ENCODE measurements at places on chromosomes 11 and 22.
A peak's percentile ranks its signal among the peaks of the same experiment; 100 is the strongest.

DNA sequence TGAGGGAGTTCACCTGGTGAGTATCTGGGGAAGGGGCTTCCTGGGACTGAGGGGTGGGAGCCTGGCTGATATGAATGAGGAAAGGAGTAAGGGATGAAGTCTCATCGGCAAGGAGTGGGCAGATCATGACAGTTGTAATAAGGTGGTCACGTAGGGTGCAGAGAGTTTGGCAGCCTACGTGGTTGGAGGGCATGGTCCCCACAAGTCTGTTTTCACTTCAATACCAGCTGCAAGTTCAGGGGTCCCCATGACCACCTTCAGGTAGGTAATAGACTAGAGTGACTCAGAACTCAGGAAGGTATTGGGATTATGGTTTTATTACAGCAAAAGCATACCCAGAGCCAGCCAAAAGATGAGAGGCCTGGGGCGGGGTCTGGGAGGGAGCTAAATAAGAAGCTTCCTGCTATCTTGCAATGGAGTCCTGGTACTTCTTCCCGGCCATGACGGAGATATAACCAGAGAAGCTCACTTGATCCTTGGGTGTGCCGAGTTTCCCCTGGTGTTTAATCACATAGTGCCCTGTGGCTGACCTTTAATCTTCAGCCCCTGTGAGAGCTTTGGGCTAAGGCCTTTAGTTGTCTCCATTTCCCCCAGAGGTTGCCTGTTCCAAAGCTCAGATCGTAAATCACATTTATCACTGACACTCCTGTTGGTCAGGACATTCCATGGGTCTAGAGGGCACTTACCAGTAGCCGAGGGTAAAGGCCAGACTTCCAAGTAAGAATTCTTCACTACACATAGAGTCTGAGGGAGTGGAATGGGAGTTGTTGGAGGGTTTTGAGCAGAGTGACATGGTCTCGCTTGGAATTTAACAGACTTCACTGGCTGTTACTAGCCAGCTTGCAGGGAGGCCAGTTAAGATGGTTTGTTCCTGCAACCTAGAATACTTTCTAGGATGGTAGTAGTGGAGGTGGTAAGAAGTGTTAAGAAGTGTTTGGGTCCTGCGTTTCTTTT lies 9.1 kb downstream of the SLC3A2 start:
- no peak for DNase-seq

- DNase-seq: no peak
Observed at GRCh38 chr11:33040862-33041453, 1.6 kb downstream of the TCP11L1 start.

GRCh38 chr11:35237351-35237750 lies 98.4 kb downstream of the CD44 start:
- DNase-seq: no peak

DNA sequence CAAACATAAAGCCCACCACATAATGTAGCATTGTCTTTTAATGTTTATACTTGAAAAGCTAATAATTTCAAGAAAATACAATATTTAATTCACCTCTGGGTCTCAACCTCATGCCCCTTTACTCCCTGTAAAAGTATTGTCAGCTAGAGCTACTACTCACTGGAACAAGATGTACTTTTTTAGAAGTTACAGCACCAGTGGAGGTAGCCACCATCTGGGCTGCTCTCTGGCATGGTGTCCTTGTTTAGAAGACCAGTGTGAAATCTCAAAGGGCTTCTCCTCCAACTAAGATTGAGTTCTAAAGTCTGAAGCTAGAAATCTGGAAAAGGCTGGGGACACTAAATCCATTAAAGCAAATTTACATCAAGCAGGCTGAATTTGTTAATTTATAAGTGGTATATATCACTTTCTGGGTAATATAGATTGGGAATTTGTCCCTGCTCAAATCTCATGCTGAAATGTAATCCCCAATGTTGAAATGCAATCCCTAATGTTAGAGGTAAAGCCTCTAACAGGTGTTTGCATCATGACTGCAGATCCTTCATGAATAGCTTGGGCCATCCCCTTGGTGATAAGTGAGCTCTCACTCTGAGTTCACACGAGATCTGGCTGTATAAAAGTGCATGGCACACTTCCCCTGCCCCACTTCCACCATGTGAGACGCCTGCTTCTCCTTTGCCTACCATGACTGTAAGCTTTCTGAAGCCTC lies 47.6 kb downstream of the PITPNB start:
- no peak for DNase-seq

- DNase-seq: no peak
Observed at GRCh38 chr11:34271727-34272126, 86.1 kb downstream of the ABTB2 start.

GRCh38 chr11:123180166-123180565 lies 14.9 kb downstream of the CLMP start:
- peak; percentile 84 for DNase-seq

DNA sequence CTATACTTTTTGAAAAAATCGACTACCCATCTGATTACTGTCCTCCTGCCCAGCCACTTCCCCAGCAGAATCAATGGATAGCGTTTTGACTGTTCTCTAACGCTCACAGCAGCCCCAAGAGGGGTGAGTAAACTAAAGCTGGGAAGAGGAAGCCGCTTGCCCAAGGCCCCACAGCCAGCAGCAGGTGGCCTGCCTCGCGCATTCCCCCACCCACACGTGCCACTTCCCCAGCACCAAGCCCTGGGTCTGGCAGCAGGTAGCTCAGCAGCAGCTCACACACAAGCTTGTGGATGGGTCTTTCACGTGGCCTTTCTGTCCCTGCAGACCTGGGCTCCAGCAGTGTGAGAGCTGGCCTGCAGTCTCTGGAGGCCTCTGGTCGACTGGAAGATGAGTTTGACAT lies 34.3 kb downstream of the TOM1 start:
- no peak for DNase-seq

- peak; percentile 80 for DNase-seq
Observed at GRCh38 chr11:12827929-12828812, 153.9 kb downstream of the TEAD1 start.

DNA sequence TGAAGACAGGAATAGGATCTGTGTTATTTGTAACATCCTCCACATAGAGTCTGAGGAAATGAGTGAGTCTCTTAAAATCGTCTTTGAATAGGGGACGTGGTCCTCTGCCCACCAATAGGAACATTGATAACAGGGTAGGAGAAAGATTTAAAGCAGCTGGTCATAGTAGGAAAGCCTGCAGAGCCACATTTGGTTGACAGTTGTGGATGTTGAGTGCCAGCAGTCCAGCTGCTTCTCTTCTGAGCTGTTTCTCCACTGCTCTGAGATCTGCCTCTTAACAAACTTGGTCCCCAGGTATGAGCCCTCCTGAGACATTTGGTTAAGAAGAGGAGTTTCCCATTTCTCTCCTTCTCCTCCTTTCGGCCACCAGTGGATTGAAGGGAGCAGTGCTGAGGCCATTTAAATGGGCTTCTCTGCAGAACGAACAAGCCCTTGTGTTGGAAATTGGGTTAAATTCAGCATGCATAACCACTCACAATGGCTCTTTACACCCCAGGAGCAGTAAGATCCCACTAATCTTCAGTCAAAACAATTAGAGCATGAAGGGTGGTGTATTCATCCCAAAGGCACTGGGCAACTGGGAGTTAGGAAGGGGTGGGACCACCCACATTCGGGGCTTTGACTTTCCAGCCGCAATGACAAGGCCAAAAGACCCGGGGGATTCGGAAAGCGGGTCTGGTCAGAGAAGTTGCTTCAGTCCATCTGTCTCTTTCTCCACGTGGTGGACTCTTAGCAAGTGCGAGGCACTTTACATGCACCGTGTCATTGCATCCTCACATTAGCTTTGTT lies 32.3 kb downstream of the MIAT start:
- DNase-seq: no peak

GRCh38 chr22:50199829-50200460 lies 866 bp upstream of the SELENOO start:
- DNase-seq: peak; percentile 21

DNA sequence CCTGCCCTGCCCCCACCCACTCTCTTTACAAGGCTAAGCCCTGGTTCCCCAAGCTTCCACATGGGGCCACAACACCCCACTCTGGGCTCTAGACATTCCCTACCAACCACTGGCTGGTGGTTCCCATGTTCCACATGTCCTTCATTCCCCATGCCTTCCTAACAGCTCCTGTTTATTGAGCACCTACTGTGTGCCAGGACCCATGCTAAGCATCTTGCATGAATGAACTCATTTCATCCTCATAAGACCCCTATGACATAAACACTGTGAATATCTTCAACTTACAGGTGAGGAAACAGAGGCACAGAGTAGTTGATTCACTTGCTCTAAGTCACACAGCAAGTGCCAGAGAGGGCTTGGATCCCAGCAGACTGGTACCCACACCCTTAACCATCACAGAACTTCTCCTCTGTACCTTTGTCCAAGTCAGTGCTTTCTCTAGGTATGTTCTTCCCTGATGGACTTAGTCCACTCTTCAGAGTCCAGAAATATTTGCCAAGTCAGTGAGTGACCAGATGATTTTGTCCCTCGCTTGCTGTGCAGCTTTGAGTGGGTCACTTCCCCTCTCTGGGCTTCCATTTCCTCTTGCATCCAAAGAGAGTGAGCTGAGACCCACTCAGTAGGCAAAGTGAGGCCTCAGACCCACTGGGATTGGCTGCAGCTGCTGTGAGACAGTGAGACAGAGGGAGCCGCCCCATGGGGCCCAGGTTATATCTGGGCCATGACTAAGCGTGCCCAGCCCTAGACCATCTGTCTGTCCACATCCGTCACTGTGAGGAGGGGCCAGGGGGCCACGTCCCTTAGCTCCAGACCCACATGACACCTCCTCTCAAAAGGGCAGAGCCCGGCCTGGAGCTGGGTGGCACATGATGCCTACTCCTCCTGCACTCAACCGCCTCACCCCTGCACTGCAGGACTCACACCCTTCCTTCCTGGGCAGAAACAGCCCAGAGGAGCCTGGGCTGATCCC lies 132.4 kb downstream of the MN1 start:
- DNase-seq: peak; percentile 25

DNA sequence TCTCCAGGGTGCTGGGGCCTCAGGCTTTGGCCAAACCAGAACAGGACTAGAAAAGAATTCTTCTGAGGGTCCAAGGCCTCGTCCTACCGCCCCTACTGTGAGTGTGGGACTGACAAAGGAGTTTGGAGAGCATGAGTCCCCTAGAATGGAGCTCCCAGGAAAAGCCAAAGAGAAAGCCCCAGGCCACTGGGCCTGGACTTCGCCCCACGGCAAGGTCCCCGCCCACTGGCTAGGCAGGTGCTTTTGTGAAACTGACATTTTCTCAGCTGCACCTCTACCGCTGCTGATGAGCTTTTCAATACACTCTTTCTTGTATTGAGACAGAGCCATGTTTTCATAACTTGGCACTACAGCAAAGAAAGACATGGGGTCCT lies 9.7 kb upstream of the FGF3 start:
- no peak for DNase-seq

- DNase-seq: no peak
Observed at GRCh38 chr22:49305214-49305965, 522.3 kb downstream of the BRD1 start.

DNA sequence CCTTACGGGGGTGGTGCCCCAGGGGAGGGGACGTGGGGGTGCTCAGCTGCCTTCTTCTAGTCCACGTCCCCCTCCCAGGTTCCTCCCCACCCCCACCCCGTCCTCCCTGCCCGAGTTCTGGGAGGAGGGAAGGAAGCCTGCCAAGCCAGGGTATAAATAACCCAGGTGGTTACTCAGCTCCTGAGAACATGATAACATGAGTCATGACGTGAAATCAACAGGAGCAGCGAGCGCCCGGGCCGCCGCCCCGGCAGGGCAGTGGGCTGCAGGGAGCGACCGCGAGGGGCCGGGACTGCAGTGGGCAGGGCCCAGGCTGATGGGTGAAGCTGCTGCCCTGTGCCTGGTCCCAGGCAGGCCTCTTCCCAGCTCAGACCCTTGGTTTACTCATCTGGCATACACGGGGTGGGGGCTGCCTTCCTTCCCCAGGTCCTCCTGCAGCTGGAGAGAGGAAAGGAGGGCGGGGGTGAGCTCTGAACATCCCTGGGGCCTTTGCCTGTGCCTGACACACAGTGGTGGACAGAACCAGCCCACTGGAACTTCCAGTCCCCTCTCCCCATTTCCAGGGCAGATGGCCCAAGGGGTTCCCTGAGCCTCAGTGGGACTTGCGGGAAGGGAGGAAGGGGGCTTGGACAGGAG lies 8.8 kb upstream of the PDGFB start:
- DNase-seq: peak; percentile 87

GRCh38 chr11:33344611-33345010 lies 87.4 kb downstream of the HIPK3 start:
- peak; percentile 21 for DNase-seq

DNA sequence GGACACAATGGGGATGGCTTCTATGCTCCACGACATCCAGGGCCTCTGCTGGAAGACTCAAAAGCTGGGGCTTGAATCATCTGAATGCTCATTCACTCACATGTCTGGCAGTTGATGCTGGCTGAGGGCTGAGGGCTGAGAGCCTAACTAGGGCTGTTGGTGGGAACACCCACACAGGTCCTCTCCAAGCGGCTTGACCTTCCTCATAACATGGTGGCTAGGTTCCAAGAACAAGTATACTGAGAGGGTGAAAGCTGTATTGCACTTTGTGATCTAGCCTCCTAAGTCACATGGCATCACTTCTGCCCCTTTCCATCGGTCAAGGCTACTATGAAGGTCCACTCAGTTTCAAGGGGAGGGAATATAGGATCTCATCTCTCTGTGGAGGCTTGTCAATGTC lies 7.5 kb downstream of the TMEM151A start:
- DNase-seq: no peak

- peak; percentile 87 for DNase-seq
Observed at GRCh38 chr22:42991010-42991651, 23.8 kb downstream of the PACSIN2 start.
